ENCODE measurements at places on chromosomes 12 and 14.

- DNase-seq, result no peak
Measured at GRCh38 chr14:104382361-104383087, 197.0 kb upstream of the C14orf180 start.

GRCh38 chr14:91898372-91898771 is 31.0 kb upstream of the TC2N start:
- DNase-seq, result no peak

GRCh38 chr12:42865282-42865681 is 275.7 kb upstream of the PRICKLE1 start:
- DNase-seq, result no peak

DNA sequence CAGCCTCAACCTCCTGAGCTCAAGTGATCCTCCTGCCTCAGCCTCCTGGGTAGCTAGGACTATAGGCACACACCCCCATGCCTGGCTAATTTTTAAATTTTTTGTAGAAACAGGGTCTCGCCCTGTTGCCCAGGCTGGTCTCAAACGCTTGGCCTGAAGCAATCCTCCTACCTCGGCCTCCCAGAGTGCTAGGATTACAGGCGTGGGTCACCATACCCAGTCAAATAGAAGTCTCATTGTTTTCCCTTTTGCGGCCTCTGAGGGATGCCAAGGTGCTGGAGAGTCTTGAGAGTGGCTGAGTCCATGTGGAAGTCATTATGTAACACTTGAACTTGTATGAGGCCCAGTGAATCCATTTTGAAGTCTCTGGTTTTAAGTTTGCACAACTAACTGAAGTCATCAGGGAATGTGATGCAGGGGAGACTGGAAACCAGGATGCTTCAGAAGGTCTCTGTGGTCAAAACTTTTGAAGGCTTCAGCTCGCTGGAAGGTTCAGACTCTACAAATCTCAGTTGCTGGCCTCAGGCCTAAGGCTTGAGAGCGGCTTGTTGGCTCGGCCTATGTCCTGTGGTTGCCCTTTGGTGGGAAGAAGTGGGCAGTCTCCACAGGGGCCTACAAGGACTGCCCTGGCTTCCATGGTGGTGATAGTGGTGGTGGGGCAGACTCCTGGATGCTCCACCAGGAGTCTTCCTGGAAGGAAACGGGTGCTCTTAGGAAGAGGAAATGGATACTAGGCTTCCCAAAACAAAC is 29.2 kb downstream of the GALNT16 start:
- no peak for DNase-seq

DNA sequence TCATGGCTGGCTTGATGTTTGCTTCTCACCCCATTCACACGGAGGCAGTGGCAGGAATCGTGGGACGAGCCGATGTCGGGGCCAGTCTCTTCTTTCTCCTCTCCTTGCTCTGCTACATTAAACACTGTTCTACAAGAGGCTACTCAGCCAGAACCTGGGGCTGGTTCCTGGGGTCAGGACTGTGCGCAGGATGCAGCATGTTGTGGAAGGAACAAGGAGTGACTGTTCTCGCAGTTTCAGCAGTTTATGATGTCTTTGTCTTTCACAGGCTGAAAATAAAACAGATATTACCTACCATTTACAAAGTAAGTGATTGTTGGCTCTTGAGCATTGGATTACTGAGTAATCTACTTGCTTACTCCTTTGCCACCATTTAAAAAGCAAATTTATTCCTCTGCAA is 170.6 kb downstream of the TMTC2 start:
- no peak for DNase-seq

DNA sequence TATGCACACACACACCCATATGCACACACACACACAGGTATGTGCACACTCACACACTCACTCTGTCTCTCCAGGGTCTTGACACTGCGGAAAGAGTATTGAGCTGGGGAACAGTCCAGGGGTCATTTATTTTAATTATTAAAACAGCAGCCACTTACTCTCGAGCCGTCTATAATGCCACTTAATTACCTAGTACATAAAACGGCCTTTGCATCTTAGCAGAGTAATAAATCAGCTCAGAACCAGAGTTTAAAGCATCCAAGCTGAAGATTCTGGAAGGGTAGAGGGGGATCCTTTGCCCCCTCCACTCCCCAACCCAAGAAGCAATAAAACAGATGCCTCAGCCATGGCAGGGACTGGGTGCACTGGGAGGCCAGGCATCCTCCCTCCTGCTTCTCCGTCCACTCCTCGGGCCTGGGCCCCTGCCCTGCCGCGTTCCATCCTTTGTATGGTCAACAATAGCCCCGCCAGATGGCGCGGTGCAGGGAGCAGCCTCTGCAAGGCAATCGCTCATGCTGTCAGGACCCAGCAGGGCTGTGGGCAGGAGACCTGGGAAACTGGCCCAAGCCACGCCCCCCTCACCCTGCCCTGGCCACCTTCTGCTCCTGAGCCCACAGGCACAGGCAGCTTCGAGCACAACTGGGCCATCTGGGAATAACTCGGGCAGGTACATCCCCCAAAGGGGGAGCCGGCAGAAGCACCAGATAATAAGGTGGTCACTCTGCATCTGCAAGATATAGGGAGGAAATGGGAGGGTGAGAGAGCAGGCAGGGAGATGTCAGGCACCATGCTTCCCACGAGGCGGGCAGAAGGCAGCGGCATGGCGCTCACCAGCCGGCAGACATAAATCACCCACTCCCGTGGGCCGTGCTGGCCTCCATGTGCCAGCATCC is 40.9 kb downstream of the CCDC85C start:
- DNase-seq, result no peak

- no peak for DNase-seq
Measured at GRCh38 chr12:21774358-21775132, at the start of gene KCNJ8. KCNJ8 (minus strand) TSS chr12:21774706; CDS start chr12:21773616, 1,090 bp downstream.

- DNase-seq, result no peak
Measured at GRCh38 chr14:84272290-84272721, 1257.6 kb upstream of the FLRT2 start.

DNA sequence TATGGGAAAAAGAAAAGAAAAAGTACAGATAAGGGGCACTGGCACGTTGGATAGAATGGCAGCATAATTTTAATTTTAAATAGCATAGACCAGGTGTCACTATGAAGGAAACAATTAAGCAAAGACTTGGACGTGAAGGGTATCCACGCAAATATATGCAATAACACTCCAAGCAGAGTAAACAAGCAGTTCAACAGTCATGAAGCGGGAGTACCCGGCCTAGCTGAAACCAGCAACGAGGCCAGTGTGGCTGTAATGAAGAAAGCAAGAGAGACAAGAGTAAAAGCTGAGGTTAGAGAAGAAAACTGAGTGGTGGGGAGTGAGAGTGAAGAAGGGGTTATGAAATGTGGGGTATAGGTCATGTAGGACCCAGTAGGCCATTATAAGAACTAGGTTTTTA is 85.4 kb downstream of the BCL2L14 start:
- no peak for DNase-seq
